ENCODE measurements at places on chromosomes 5 and 9. TPM values are rescaled to one million over a fixed set of nuclear protein-coding genes. Genes with fewer than 3 reads are reported as not detected.

DNA sequence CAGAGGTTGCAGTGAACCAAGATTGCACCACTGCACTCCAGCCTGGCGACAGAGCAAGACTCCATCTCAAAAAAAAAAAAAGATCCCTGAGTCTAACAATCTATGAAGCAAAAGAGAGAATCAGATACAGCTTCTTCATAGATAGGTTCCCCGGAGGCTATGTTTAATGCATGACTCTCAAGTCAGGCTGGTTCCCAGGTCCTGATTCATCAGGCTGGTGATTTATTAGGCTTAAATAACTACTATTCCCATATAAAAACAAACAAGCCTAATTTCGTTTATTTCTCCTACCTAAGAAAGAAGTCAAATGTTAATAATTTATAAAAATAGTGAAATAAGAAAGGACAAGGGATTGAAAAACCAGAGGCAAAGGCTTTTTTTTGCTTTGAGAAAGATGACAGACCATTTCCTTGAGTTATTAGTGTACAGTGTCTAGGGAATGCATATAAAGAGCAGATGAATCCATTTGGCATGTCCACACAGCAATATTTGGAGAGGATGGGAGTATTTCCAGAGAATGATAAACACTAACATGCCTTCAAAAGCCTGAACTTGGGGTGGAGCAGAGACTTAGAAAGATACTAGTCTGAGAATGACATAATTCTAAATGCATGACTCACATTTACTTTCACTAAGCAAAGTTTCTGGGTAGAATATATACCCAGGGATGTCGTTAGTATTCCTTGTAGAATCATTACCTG is 115.3 kb downstream of the NREP start:
- DNase-seq: no peak

- no peak for DNase-seq
Measured at GRCh38 chr5:74493411-74493810, 147.1 kb downstream of the ENC1 start.

DNA sequence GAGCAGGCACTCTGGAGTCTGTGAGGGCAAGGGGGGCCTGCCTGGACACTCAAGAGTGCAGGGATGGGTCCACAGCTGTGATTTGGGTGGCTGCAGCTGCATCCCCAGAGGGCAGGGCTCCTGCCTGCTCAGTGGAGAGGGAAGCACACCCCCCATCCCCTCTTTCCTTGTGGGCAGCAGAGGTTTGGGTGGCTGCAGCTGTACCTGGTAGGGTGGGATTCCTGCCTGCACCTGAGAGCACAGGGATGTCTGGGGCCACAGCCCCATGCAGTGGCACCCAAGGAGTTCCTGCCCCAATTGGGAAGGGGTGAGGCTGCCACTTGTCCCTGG is 605.4 kb upstream of the FAM174A start:
- DNase-seq: no peak

Gene SPATA31E1
- polyA plus RNA-seq: not detected

Gene CNTLN
- polyA plus RNA-seq: 1.5 TPM

GRCh38 chr5:138402640-138403039 is 36.2 kb upstream of the REEP2 start:
- no peak for DNase-seq

GRCh38 chr9:107952773-107953172 is 463.2 kb upstream of the KLF4 start:
- no peak for DNase-seq

Gene EGFLAM
- 16.0 TPM for polyA plus RNA-seq

Gene TMCO6
- polyA plus RNA-seq: 8.1 TPM

DNA sequence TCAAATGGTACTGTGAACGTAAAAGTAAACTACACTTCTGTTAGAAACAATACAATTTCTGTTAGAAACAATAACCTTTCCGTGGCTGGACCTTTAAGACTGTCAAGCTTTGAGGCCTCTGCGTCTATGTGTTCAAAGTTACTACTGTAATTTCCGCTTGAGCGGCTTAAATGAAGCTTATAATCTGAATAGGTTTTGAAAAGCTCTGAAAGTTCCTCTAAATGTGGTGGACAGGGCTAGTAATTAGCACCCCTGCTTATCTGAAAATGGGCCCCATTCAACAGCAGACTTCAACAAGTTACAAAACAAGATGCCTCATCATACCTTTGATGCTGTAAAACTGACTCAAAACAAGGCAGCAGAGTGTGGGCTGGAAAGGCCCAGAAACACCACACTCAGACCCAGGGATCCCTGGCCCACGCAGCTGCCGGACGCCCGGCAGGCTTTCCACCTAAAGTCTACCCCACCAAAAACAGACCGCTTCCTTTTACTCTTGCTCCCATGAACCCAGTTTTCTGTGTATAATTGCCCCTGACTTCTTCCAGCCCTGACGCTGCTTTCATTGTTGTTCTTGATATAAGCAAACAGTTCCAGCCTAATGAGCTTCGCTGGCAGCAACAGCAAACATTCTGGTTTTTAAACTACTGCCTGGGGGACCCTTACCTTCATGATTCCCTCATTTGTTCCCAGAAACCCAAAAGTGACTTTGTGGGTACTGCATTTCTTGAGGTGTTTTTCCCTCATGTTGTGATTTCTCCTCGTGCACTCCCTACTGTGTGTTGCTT is 66.7 kb downstream of the TLE1 start:
- DNase-seq: no peak

Gene RETREG1
- 235 TPM for polyA plus RNA-seq

DNA sequence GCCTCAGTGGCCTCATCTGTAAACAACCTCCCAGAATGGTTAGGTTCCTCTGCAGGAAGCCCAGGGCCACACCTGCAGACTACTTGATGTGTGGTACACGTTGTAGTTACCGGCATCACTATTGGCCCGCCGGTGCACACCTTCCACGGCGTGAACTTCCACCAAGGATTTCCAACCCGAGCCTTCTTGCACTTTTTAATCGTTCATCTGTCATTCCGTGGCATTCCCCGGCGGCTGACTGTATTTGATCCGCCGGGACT is 5.3 kb upstream of the TRIM41 start:
- no peak for DNase-seq

DNA sequence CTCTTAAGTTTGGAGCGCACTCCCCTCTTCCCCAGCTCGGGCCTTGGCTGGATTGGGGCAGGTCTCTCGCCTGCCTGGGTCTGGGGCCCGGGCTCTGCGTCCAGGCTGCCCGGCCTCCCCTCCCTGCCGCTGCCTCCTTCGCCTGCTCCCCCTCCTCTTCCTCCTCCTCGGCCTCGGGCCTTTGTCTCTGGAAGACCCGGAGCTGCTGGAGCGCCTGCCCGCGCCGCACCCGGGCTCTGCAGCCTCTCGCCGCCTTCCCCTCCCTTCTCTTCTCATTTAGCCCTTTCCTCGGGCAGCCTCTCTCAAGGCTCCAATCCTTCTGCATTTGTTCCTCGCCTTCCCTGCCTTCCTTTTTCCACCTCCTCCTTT is 218.5 kb downstream of the C9orf50 start:
- DNase-seq: peak; percentile 28

DNA sequence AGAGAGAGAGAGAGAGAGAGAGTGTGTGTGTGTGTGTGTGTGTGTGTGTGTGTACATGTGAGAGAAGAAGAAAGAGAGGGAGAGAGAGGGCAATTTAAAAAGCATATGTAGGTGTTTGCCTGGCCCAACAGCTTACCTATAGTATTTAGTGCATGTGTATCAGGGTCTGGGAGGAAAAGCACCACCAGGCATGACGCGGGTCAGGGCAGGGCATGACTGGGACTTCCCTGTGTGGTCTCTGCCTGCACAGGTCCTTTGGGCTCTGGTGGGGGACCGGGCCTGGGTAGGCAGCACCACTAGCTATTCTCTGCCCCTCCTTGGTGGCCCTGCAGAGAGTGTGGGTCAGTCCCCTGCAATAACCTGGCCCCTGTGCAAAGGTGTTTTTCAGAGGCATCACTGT is 16.1 kb downstream of the IL9 start:
- DNase-seq: no peak

DNA sequence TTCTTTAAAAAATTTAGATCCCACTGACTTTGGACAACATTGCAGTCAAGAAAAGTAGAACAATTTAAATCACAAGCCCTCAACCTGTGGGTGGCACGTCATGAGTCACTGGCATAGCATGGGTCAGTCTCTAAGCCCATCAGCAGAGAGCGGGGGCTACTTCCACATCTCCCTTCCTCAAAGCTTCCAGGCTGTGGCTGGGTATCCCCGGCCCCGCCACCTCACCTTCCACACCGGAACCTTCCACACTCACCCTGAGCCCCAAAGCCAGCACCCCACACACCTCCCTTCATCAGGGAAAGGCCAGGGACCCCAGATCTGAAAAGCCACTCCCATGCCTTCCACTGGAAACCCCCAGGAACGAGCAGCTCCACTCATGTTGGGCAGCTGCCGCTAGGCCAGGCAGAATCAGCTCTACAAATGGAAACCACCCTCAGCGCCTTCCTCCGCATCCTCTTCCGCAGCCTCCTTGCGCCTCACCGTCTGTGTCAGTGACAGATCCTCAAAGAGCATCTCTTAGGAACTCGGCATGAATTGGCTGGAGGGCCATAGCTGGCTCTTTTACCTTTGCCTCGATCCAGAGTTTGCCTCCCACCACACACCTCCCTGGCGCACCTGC is 156.5 kb downstream of the ERCC6L2 start:
- DNase-seq: no peak

GRCh38 chr9:35357116-35357515 is 132.8 kb upstream of the RUSC2 start:
- no peak for DNase-seq

DNA sequence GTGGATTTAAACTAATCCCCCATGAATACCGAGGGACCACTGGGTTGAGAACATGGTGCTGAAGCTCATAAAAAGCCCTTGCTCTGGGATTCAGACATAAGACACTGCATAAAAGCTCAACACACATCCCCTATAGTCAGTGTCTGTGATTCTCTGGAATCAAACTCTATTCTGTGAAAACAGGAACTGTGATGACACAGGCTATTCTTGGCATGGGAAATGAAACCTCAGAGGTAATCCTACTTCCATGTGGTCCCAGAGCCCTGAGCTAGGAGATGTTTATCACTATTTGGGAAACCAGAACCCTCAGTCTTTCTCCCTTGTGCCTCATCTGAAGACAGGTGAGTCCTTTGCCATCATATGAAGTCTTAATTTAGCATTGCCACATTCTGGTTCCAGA is 135.4 kb upstream of the PRSS3 start:
- no peak for DNase-seq

Gene STOML2
- polyA plus RNA-seq: 141 TPM

- no peak for DNase-seq
Measured at GRCh38 chr5:141995656-141996055, 17.2 kb downstream of the GNPDA1 start.

GRCh38 chr5:10590226-10590999 is 26.5 kb downstream of the ANKRD33B start:
- no peak for DNase-seq
